ENCODE measurements at places on chromosomes 2 and 18.

DNA sequence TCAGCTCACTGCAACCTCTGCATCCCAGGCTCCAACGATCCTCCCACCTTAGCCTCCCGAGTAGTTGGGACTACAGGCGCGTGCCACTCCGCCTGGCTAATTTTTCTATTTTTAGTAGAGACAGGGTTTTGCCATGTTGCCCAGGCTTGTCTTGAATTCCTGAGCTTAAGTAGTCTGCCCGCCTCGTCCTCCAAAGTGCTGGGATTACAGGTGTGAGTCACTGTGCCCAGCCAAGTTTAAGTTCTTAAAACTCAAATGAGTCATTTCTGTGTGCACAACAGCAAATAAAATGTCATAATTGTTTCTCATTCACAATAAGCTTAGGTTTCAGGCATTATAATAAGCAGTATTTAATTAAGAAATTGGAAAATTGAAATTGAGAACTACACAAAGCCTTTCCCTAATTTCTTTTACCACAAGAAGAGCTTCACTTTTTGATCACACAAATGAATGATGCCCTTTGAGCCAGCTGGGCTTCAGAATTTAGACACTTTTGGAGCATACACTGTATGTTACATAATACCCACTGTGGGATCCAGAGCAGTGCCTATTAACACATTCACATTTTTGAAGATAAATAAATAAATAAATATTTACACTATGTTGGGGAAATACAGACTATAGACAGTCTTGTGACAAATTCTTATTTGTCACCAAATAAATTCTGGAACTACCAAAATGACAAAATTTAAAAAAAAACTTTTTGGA is 8.6 kb upstream of the ME2 start:
- no peak for DNase-seq

- DNase-seq, result peak; percentile 23
Measured at GRCh38 chr2:30565851-30566358, 118.9 kb downstream of the LCLAT1 start.

GRCh38 chr18:45839414-45840395 is 14.2 kb downstream of the SIGLEC15 start:
- no peak for DNase-seq

GRCh38 chr18:49892148-49892924 is 79.0 kb upstream of the ACAA2 start:
- no peak for DNase-seq

- no peak for DNase-seq
Measured at GRCh38 chr18:48336332-48336731, 72.9 kb downstream of the ZBTB7C start.

DNA sequence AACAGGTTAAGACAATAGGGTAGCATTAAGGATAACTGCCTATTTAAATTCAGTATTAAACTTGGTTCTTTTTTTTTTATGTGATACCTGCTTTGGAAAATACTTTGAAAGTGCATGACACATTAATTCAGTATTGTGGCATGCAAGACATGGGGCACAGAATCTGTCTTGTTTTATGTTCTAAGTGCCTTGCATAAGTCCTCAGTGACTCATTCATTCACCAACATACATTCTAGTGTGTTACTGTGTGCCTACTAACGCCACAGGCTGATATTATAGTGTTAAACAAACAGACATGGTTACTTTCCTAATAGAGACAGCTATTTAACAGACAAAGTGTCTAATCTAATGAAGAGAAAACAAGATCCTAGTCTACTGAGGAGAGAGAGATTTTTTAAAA is 91.7 kb downstream of the GCA start:
- DNase-seq, result no peak

GRCh38 chr2:54808661-54809060 is 85.2 kb downstream of the EML6 start:
- DNase-seq, result no peak

DNA sequence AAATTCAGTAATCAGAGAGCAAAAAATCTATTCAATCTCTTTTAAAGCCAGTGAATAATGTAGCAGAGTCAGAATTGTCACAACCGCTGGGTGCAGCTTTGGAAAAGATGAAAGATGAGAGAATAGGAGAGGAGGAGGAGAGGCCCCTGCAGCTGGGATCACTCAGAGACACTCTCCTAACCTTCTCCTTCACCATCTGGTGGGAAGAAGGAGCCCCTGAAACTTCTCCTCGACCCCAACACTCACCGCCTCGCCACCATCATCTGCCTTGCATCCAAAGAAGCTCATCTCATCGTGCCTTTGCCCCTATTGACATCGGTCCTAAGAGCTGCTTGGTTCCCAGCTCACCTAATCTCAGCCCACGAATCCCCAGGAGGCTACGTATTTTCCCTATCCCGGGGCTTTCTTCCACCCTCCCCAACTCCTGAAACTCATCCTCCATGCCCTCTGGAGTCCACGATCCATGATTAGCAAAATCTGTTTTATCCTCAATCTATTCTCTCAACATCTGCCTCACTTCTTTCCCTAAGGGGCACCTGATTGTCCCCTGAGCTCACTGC is 58.5 kb downstream of the PKDCC start:
- DNase-seq, result no peak

DNA sequence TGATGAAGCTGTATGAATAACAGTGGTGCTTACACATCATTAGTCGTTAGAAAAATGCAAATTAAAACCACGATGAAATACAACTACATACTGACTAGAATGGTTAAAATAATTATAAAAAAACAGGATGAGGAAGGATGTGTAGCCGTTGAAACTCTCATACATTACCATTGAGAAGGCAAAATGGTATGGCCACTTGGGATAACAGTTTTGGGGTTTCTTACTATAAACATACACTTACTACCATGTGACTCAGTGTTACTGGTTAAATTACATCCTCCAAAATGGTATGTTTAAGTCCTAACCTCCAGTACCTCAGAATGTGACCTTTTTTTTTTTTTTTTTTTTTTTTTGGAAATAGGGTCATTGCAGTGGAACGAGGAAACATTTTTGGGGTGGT is 58.4 kb downstream of the UBE2E3 start:
- DNase-seq, result no peak
